ENCODE measurements at places on chromosomes 6 and 20.

DNA sequence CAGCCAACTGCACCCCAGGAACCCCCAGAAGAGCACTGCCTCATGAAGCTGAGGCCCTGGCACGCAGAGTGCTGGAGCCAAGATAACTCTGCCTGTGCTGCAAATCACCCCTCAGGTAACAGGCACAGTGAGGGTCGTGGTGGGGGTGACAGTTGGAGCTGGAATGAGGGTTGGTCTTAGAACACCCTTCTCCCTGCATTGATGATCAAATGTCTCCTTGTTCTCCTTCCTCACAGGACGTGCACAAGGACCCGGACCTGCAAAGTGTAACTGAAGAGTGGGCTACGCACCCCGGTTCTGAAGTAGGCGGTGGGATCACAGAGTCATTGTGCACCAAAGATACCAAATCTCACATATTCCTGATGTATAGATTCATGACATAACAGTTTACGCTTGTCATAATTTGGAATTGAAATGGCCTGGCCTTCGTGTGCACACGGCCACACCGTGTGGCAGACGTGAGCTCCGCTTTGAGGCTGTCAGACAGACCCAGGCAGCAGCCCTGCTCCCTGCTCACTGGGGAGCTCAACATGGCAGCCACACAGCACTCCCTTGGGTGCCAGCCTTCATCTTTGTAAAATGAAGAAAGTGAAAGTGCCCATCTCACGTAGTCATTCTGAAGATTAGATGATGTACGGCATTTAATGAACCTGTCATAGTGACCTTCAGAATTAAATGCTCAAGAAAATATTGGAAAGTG, 8.8 kb downstream of the THBS2 start:
- H3K4me1 ChIP-seq = peaks cover 9% of the 10 kb centered on the region
- peaks cover 16% of the 10 kb centered on the region for H3K27me3 ChIP-seq
- H3K4me3 ChIP-seq = no peak overlapping the region
- H3K36me3 ChIP-seq = no peaks in the 10 kb centered on the region

GRCh38 chr6:119426619-119427018, 77.1 kb upstream of the MAN1A1 start:
- H3K27ac ChIP-seq = no peak overlapping the region
- no peak for DNase-seq
- H3K4me1 ChIP-seq = peaks cover 2% of the 10 kb centered on the region
- no peaks in the 10 kb centered on the region for H3K36me3 ChIP-seq

DNA sequence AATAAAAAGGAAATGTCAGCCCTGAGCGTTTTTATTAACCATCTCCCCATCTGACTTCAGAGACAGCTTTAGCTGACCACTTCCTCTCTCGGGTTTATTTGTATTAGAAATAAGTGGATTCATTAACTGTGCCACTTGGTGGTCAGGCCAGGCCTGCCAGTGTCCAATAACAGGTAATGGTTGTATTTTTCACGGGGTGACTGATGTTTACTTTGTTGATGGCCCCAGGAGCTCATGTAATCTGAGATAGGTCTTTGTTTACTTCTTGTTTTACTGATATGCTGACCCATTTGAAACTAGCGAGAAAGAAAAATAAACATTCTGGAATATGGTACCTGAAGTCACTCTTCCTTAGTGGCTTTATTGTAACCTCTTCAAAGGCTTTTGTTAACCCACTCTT, 504.3 kb upstream of the SLC35B3 start:
- peaks cover 37% of the 10 kb centered on the region for H3K4me1 ChIP-seq
- DNase-seq = no peak
- H3K27me3 ChIP-seq = no peaks in the 10 kb centered on the region
- H3K36me3 ChIP-seq = no peaks in the 10 kb centered on the region
- peak overlapping the region; percentile 1 for H3K4me3 ChIP-seq

- H3K27me3 ChIP-seq = no peaks in the 10 kb centered on the region
- no peak for DNase-seq
- H3K4me1 ChIP-seq = no peaks in the 10 kb centered on the region
- no peaks in the 10 kb centered on the region for H3K36me3 ChIP-seq
Measured at GRCh38 chr6:90045535-90045934, 151.3 kb downstream of the GJA10 start.

- H3K27me3 ChIP-seq = no peaks in the 10 kb centered on the region
- no peak overlapping the region for H3K27ac ChIP-seq
- H3K4me1 ChIP-seq = peaks cover 2% of the 10 kb centered on the region
- H3K36me3 ChIP-seq = peaks cover 1% of the 10 kb centered on the region
- no peak overlapping the region for H3K4me3 ChIP-seq
Measured at GRCh38 chr20:18650224-18650623, 62.4 kb downstream of the DTD1 start.

DNA sequence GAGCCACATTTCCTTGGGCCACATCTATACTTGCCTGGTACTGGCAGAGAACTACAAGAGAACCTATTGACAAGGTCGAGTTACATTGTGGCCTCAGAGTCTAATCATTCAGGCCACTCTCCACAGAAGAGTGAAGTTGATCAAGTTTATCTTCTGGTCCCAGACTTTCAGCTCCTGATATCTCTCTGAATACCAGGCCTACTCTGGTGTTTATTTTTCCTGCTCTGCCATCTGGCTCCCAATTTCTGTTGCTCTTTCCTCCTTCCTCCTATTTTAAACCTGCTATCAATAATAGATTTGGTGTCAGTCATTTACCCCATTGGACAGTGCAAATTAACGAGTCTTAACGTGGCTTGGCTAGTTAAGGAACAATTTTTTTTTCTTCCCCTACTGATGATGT, 46.6 kb downstream of the SCGN start:
- H3K27ac ChIP-seq = no peak overlapping the region
- peaks cover 8% of the 10 kb centered on the region for H3K36me3 ChIP-seq
- no peak overlapping the region for H3K4me3 ChIP-seq
- peaks cover 9% of the 10 kb centered on the region for H3K4me1 ChIP-seq
- H3K27me3 ChIP-seq = no peaks in the 10 kb centered on the region

DNA sequence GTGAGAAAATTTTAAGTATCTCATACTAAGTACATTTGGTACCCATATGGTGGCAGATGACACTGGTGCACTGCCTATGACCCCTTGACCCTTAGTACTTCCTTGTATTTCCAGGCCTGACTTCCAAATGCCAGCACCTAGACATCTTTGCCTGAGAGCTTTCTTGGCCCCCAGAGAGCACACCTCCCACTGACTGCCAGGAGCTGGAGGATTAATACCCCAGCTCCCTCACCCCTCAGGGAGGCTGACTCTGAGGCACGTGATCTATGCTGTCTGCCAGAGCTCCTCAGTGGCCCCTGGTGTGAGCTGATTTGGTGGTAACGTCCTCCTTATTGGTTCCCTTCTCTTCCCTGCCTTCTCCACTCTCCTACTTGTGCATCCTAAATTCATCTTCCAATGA, 38.0 kb downstream of the BFSP1 start:
- H3K36me3 ChIP-seq = peaks cover 2% of the 10 kb centered on the region
- H3K4me3 ChIP-seq = no peak overlapping the region
- H3K4me1 ChIP-seq = no peaks in the 10 kb centered on the region

- peaks cover 53% of the 10 kb centered on the region for H3K27me3 ChIP-seq
- peaks cover 15% of the 10 kb centered on the region for H3K4me1 ChIP-seq
- no peak overlapping the region for H3K27ac ChIP-seq
- H3K4me3 ChIP-seq = peak overlapping the region; percentile 57
- DNase-seq = no peak
Measured at GRCh38 chr20:49483018-49483695, 689 bp upstream of the KCNB1 start.

- no peak overlapping the region for H3K4me3 ChIP-seq
- no peaks in the 10 kb centered on the region for H3K27me3 ChIP-seq
- no peak for DNase-seq
- H3K4me1 ChIP-seq = peaks cover 33% of the 10 kb centered on the region
- H3K36me3 ChIP-seq = peaks cover 11% of the 10 kb centered on the region
- H3K27ac ChIP-seq = no peak overlapping the region
Measured at GRCh38 chr6:109000289-109000688, 94.4 kb downstream of the SESN1 start.

GRCh38 chr20:57876163-57876562, 166.3 kb upstream of the PMEPA1 start:
- peaks cover 58% of the 10 kb centered on the region for H3K27me3 ChIP-seq
- H3K4me1 ChIP-seq = peaks cover 5% of the 10 kb centered on the region
- no peak for DNase-seq
- H3K4me3 ChIP-seq = no peak overlapping the region

- H3K4me1 ChIP-seq = peaks cover 6% of the 10 kb centered on the region
- H3K27me3 ChIP-seq = peaks cover 57% of the 10 kb centered on the region
- H3K27ac ChIP-seq = peak overlapping the region; percentile 71
- DNase-seq = peak; percentile 41
Measured at GRCh38 chr6:26613689-26614683, 17.2 kb downstream of the ABT1 start.

- no peaks in the 10 kb centered on the region for H3K4me1 ChIP-seq
- DNase-seq = no peak
- H3K4me3 ChIP-seq = no peak overlapping the region
Measured at GRCh38 chr6:82484001-82484400, 120.4 kb downstream of the TPBG start.

DNA sequence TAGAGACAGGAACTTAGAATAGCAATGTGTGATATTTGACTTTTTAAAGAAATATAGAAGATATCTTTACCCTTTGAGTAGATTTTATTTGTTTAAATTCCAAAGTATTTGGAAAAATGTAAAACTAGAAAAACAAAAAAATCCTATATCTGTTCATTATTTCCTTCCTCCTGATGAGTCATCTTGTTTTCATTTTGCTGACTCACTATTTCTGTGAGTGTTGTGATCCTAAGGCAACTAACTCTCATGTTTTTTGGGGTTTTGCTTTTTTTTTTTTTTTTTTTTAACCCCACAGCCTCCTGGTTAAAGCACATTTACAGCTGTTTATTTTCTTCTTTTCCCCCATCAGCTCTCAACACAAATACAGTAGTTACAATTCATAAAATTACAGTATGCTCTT, 37.8 kb upstream of the THEMIS start:
- no peak overlapping the region for H3K27ac ChIP-seq
- no peak for DNase-seq
- H3K4me3 ChIP-seq = no peak overlapping the region
- H3K4me1 ChIP-seq = peaks cover 3% of the 10 kb centered on the region
- no peaks in the 10 kb centered on the region for H3K27me3 ChIP-seq

DNA sequence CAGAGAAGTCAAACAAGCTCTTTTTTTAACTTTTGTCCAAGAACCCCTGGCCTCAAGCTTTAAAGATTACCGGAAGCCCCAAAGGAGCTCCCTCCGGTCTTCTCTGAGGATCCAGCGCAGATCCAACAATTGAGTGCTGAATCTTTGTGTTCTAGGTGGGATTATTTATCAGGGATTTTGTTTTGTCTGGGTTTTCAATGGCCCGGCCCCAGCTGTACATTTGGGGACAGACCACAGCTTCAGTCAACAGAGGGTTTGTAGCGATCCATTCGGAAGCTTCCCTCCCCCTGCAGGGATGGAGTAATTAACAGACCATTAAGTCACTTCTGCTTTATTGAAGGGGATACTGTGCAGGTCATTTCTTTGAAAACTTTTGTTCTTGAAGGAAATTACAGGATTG, 7.8 kb downstream of the OLIG3 start:
- no peak for DNase-seq
- H3K4me3 ChIP-seq = no peak overlapping the region
- H3K27me3 ChIP-seq = peaks cover 94% of the 10 kb centered on the region
- H3K36me3 ChIP-seq = no peaks in the 10 kb centered on the region
- H3K27ac ChIP-seq = no peak overlapping the region

GRCh38 chr6:42692137-42692911, 30.1 kb downstream of the PRPH2 start:
- DNase-seq = no peak
- no peak overlapping the region for H3K27ac ChIP-seq
- H3K4me3 ChIP-seq = no peak overlapping the region
- H3K27me3 ChIP-seq = no peaks in the 10 kb centered on the region
- peaks cover 30% of the 10 kb centered on the region for H3K36me3 ChIP-seq
- no peaks in the 10 kb centered on the region for H3K4me1 ChIP-seq

- H3K4me3 ChIP-seq = no peak overlapping the region
- H3K4me1 ChIP-seq = peaks cover 6% of the 10 kb centered on the region
- H3K36me3 ChIP-seq = no peaks in the 10 kb centered on the region
- H3K27me3 ChIP-seq = peaks cover 3% of the 10 kb centered on the region
- no peak overlapping the region for H3K27ac ChIP-seq
Measured at GRCh38 chr6:1991332-1991878, 254.0 kb downstream of the GMDS start.

- no peaks in the 10 kb centered on the region for H3K27me3 ChIP-seq
- H3K27ac ChIP-seq = no peak overlapping the region
- H3K4me3 ChIP-seq = no peak overlapping the region
- H3K4me1 ChIP-seq = no peaks in the 10 kb centered on the region
- DNase-seq = no peak
Measured at GRCh38 chr6:142008016-142008735, 124.5 kb upstream of the GJE1 start.

DNA sequence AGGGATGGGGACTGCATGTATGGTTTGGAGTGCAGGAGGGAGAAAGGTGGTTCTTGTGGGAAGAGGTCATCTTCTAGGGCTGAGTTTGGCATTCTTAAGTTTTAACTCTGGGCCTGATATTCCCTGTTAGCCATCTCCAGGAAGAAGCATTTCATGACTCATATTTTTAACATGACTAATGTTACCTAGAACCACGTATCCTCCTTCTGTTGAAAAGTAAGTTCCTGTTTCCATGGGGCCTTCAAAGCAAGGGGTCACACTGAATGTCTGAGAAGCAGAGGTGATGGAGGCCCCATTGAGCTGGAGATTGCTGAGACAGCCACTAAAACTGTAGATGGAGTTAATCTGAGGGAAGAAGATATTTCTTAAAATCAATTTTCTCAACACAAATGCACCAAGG, 30.2 kb downstream of the FAM229B start:
- DNase-seq = no peak
- H3K4me1 ChIP-seq = no peaks in the 10 kb centered on the region
- H3K4me3 ChIP-seq = no peak overlapping the region
- no peaks in the 10 kb centered on the region for H3K27me3 ChIP-seq

DNA sequence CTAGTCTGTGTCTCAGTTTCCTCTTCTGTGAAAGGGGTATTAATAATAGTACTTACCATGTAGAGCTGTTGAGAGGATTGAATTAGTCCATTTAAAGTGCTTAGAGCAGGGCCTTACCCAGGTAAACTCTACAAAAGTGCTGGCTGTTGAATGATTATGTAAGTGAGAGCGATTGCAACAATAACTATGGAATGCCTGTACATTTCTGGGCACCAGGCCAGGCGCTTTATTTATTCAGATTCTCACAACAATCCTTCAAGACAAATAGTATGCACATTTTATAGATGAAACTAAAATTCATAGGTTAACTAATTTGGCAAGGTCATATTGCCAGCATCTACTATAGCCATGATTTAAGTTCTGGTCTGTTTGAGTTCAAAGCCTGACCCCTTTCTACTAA, 78.3 kb upstream of the MMS22L start:
- DNase-seq = no peak
- no peaks in the 10 kb centered on the region for H3K4me1 ChIP-seq
- H3K27ac ChIP-seq = no peak overlapping the region
- no peaks in the 10 kb centered on the region for H3K36me3 ChIP-seq

- H3K4me1 ChIP-seq = peaks cover 19% of the 10 kb centered on the region
- DNase-seq = no peak
- peaks cover 21% of the 10 kb centered on the region for H3K36me3 ChIP-seq
- H3K27ac ChIP-seq = peak overlapping the region; percentile 67
- no peaks in the 10 kb centered on the region for H3K27me3 ChIP-seq
Measured at GRCh38 chr6:163573503-163574179, 159.1 kb downstream of the QKI start.

Data from progenitor cell of endocrine pancreas (in vitro differentiated cells).